ENCODE measurements at places on chromosomes 16 and 17.

- no peak for DNase-seq
Measured at GRCh38 chr17:27585153-27585681, 45.8 kb upstream of the LGALS9 start.

- no peak for DNase-seq
Measured at GRCh38 chr16:56362057-56362655, 63.2 kb downstream of the AMFR start.

- no peak for DNase-seq
Measured at GRCh38 chr16:75927810-75928209, 201.5 kb upstream of the CPHXL start.

- no peak for DNase-seq
Measured at GRCh38 chr16:49469930-49470451, 96.4 kb downstream of the C16orf78 start.

DNA sequence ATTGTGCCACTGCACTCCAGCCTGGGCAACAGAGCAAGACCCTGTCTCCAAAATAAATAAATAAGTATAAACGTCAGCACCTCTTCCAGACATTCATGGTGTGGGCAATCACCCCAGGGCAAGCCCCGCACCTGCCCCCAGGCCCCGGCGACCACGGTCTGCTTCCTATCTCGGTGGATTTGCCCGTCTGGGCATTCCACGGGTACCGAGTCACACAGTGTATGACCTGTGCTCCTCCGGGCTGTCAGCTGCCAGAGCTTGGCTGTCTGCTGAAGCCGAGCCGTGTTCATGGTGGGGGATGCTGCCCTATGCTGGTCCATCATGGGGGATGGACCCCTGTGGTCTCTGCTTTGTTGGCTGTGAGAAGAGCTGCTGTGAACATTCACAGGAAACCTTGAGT, 15.4 kb downstream of the CYBC1 start:
- DNase-seq = no peak

GRCh38 chr17:79937391-79938335, 98.0 kb downstream of the TBC1D16 start:
- DNase-seq = no peak

DNA sequence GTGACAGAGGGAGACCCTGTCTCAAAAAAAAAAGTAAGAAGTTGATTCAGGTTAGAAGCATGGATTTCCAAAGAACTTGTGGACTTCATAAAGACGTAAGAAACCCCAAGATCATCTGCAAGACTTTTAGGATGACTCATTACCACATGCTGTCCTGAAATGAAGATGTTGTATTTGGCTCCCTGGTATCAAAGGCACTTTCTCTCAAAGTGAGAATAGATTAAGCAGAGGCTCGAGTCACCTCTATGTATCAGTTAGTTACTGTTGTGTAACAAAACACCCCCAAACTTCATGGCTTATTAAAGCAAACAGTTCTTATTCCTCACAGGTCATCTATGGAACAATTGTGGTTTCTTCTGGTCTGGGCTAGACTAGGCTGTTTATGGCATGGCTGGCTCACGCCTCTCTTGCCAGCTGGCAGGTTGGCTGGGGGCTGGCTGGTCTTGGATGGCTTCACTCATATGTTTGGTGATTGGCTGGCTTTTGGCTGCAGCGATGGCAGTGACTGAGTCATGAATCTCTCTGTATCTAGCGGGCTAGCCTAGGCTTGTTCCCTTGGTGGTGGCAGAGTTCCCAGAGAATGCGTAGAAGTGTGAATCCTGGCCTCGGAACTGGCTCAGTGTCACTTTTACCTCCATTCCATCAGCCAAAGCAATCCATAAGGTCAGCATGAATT, 60.4 kb upstream of the MSI2 start:
- no peak for DNase-seq

GRCh38 chr17:81315129-81315884, 20.2 kb upstream of the SLC38A10 start:
- no peak for DNase-seq

DNA sequence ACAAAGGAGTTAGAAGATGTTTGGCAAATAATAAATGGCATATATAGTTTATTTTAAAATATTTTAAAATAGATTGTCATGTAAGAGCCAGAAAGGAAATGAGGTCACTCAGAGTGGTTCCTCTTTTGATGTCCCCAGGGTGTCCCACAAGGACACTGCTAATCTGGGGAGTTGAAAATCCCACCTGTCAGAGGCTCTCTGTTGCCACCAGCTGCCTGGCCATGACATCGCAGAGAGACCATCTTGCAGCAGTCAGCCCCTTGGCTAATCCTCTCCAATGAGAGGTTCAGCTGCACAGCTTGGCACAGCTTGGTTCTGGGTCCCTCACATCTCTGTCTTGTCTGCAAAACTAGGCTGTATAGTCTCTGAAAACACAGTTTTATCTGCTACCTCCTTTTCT, 11.0 kb upstream of the RBFOX1 start:
- no peak for DNase-seq

DNA sequence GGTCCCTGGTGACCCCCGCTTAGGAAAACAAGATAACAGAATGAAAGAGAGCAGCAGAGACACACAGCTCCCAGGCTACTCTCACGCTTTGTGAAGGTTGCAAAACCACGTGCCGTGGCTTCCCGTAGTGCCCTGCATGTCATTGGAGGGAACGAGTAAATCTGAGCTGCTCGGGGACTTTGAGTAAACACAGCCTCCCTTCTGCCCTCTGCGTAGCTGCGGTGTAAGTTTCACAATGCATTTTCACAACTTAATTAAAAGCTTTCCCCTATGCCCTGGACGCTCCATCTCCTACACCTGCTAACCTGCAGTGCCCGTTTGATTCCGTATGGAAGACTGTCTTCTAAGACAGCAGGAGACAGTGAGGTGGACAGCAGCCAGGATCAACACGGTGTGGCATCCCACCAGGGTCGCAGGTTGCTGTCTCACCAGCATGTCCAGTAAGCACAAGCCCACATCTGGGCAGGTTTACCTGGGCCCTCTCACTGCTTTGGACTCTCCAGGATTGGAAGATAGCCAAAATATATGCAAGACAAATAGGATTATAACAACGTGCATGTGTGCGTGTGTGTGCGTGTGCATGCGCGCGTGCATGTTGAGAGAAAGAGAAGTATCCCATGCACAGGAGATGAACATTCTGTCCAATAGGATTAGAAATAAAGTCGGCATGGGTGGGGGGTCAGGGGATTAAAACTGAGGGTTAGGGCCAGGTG, 116.4 kb upstream of the RCVRN start:
- DNase-seq = no peak

DNA sequence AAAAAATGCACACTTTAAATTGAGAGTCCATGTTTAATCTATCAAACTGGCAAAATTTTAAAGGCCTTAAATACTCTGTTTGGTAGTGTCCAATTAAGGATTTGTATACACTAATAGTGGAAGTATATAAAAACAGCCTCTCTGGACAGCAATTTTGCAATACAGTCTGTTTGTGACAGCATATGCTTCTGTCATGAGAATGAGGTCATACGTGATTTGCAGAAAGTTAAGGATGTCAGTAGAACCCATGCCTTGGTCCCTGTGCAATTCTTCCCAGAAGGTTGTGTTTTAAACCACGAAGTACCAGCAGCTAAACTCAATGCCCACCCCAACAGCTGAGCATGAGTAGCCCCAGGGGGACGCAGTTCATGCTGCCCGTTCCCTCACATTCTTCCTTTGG, 78.4 kb downstream of the AIPL1 start:
- DNase-seq = no peak

DNA sequence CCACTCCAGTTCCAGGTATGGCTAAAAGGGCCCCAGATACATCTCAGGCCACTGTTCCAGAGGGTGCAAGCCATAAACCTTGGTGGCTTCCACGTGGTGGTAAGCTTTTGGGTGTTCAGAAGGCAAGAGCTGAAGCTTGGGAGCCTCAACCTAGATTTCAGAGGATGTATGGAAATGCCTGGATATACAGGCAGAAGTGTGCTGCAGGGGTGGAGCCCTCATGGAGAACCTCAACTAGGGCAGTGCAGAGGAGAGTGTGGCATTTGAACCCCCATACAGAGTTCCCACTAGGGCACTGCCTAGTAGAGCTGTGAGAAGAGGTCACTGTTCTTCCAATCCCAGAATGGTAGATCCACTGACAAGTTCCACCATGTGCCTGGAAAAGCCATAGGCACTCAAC, 267.3 kb downstream of the SLC39A11 start:
- no peak for DNase-seq

DNA sequence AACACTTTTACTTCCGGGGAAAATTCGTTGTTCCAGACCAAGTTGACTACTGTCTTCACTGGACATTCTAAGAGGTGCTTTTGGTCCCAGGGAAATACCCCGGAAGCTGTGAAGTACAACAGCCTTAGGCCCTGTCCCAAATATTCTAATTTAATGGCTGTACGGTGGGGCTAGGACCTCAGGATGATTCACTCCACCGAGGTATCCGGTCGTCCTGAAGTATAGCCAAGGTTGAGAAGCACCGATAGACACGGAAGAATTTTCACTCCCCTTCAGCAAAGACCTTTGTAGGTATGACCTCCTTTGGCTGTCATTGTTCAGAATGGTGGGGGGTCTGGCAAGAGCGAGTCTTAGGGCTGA, 34.9 kb upstream of the ARL4D start:
- no peak for DNase-seq

DNA sequence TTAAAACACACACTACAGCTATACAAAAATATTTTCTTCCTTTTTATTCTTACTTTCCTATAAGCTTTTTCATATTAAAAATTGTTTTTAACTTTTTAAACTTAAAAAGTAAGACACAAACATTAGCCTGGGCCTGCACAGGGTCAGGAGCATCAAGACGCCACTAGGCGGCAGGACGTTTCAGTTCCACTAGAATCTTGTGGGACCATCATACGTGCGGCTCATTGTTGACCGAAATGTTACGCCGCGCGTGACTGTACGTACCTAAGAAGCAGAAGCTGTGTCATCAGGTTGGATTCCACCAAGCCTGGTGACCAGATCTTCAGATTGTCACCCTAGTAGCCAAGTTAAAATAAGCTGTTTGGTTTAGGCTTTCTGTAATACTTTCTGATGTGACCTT, 47.1 kb downstream of the USP10 start:
- no peak for DNase-seq

GRCh38 chr16:78116946-78117345, 17.5 kb downstream of the WWOX start:
- no peak for DNase-seq

DNA sequence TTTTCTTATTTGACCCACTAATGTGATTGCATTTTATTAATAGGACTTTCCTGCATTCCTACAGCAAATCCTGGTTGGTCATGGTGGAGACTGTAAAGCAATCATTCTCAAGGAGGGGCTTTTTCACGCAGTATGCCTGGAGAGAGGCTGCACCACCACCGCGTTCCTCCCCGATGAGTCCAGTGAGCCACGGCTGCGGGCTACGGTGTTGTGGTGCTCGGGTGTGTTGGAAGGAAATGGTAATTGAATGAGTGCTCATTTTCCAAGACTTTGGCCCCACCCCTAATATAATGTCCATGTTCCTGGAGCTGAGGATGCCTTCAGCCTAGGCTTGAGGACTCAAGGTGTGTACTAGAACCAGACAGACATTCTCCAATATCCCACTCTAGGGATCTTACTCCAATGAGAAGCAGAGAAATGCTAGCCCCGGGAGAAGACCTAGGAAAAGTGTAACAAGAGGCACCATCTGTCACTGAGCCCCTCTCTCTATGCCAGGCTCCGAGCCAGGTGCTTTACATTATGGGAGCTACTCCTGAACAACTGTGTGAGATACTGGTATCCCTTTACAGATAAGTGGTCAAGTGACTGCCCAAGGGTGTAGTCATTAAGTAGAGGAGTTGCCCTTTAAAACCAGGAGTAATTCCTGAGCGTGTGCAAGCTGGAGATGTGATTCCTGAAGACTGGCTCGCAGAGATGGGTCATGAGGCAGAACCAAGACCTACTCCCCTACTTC, 39.4 kb downstream of the HEATR6 start:
- no peak for DNase-seq

- no peak for DNase-seq
Measured at GRCh38 chr16:74107795-74108610, 188.6 kb upstream of the PSMD7 start.

Measured in hypothalamus (tissue), 51 donors.